ENCODE measurements at places on chromosomes 2 and 18.
A peak's percentile ranks its signal among the peaks of the same experiment; 100 is the strongest.

- no peak for DNase-seq
Observed at GRCh38 chr18:44409515-44409914, 271.2 kb upstream of the SETBP1 start.

DNA sequence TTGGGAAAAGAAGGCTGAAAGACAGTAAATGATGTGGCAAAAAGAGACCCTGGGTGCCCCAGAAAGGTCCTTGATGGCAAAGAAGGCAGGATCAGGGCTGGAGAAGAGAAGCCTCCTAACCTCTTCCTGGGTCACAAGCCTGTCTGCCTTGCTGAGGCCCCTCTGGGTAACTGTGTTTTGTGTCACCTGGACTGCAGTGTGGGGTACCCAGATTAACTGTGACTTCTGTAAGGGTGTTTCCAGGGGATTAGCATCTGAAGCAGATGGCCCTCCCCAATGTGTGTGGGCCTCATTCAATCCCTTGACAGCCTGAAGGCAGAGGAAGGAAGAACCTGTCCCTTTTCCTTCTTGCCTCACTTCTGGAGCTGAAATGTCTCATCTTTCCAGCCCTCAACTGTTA lies 35.6 kb upstream of the APCDD1 start:
- DNase-seq, result no peak

DNA sequence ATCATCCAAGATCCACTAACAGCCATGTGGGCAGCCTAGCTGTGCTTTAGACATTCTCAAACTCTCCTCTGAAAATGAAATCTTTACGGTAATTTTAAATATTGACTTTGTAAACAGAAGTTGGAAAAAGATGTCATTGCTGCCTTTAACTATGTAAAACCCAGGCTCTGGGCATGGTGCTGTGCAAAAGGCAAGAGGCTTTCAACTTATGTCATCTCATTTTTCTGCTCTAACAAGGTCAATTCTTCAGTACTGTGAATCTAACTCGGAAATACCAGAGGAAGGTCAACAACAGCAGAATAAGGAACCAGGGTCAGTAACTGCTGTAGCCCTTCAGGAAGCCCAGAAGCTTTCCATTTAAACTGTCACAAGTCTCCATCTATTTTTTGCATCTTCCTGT lies 37.0 kb upstream of the MPP4 start:
- DNase-seq, result no peak

DNA sequence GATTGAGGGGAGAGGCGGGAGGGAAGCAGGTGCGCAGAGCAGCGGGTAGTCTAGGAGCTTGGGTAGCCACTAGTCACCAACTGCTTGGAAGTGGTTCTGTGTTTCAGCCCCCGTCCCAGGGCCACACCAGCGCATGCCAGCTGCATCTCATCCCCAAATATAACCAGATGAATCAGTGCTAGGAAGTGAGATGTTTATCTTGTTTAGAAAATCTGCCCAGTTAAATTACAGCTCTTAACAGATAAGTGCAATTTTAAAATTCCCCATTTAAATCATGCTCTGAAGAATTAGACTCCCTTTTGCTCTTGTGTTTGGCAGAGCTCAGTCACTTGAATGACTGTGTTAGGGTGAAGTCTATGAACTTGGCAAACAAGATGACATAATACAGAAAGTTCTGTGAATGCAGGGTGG lies 193.8 kb downstream of the SEPTIN10 start:
- no peak for DNase-seq

DNA sequence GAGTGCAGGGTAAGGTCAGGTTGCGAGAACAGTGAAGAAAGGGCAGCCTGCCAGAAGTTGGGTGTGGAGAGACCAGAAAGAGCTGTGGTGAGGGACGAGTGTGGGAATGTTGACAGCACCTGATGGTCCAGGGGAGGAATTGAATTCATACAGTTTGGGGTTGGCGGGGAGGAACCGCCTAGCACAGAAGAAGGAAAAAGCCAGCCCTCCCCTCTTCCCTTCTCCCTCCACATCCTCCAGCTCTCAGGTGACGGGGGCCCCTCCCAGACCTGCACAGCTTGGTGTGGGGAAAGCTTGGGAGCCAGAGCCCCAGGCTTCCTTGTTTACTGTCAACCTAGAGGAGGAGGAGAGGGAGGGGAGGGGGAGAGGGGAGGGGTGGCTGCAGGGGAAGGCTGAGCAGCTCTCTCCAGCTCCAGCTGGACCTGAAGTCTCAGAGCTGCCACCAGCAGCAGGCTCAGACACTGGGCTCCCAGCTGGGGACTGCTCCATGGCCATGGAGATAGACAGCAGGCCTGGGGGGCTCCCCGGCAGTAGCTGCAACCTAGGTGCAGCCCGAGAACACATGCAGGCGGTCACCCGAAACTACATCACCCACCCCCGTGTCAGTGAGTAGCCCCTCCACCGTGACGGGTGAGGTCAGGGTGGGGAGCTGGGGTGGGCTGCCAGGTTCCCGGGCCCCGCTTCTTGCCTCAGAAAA lies at the start of gene ATP6V1B1:
ATP6V1B1 (plus strand) TSS at position 433 of the 697 bp plus-strand sequence; CDS start at position 488, 55 bp downstream.
- no peak for DNase-seq

DNA sequence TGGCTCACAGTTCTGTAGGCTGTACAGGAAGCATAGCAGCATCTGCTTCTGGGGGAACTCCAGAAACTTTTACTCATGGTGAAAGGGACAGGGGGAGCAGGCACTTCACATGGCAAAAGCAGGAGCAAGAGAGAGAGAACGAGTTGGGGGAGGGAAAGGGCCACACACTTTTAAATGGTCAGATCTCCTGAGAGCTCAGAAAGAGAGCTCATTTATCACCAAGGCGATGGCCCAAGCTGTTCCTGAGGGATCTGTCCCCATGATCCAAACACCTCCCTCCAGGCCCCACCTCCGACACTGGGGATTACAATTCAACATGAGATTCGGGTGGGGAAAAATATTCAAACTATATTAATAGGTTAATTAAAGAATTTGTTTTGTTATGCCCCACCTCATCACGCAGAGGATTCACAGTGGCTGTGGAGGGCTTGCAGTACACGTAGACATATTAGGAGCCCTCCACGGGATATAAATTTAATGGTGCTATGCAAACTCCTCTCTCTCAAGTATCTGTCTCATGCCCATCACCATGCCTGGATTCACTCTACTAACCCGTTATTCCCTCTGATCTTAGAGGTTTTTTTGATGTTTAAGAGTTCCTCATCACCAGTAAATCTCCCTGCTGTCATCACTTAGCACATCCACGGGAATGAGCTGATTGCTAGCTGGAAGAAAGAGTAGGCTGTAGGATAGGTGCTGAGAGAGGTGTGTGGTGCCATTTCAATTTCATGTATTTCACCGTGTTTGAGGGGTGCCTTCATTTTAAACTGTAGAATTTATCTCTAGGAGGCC lies 84.5 kb upstream of the ARHGAP28 start:
- DNase-seq, result no peak

GRCh38 chr2:185466915-185467314 lies 271.7 kb upstream of the FSIP2 start:
- DNase-seq, result no peak

GRCh38 chr2:71379086-71379485 lies 47.5 kb downstream of the ZNF638 start:
- DNase-seq, result no peak

DNA sequence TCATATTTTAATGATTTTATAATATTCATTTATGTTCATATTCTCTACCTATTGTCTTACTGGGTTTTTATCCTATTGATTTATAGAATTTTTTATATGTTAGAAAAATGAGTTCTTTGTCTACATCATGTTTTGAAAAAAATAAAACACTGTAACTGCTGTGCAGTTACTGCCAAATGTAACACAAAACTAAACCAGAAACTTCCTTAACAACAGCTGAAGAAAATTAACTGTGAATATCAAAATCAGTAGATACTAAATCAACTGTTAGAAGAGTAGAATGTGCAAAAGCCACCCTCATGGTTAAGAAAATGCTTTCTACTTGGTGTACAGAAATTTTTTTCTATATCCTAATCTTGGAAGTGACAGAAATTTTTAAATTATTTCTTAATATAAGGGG lies 69.5 kb downstream of the PTRHD1 start:
- DNase-seq, result no peak

DNA sequence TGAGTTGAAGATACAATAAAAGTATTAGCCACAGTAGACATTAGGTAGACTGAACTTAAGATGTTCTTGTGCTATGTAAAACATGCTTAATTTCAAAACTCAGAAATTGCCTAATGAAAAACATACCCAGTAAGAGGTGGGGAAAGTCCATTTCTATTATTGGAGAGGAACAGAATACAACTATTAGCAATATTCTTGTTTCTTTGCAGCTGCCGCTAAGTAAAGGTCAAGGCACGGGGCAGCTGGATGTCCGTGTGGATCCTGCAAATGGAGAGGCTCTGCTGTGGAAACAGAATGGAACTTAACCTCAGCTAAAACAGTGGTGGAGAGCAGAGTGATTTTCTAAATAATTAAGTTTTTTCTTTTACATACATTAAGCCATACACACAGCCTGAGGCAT lies 139.2 kb upstream of the ARHGAP28 start:
- DNase-seq, result no peak

DNA sequence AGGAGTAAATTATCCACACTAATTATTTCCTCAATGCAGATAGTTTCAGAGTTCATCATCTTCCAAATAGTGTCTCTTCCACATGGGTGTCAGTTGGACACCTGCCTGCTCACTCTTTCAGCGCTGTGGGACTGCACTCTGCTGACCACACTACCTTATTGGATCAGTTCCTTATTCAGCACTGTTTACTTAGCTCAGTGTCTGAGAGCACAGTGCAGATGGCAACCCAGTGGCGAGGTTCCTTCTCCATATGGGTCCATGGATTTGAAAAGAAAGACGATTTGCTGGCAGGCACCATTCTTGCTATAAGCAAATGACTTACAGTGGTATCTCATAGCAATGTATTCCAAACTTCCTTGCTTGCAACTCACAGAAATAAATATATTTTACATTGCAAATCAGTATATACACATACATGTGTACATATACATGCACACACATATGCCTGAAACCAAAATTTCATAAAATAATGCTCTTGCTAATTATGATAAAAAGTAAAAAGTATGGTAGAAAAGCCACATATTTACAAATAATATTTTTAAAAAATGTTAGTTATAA lies 354.8 kb downstream of the INSIG2 start:
- no peak for DNase-seq

GRCh38 chr2:144580521-144581161 lies 60.7 kb upstream of the ZEB2 start:
- DNase-seq, result no peak

- DNase-seq, result no peak
Observed at GRCh38 chr2:223008162-223008561, 43.8 kb upstream of the KCNE4 start.

DNA sequence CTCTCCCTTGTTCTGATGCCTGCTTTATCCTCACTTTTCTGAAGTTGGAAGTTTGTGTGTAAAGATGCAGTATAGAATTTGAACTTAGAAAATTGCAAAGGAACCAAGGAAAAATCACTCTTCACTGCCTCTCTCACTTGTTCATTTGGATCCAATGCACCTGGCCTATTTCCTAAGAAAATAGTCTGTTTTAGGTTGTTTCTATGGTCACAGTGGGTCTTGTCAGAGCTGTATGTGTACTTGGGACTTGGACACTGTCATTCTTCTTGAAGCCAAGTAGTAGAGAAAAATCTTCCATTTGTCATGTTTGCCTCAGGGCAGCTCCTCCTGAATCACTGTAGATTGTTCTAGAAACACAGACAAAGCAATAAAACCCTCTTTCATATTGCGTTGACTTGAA lies 80.3 kb upstream of the SESTD1 start:
- DNase-seq, result no peak

DNA sequence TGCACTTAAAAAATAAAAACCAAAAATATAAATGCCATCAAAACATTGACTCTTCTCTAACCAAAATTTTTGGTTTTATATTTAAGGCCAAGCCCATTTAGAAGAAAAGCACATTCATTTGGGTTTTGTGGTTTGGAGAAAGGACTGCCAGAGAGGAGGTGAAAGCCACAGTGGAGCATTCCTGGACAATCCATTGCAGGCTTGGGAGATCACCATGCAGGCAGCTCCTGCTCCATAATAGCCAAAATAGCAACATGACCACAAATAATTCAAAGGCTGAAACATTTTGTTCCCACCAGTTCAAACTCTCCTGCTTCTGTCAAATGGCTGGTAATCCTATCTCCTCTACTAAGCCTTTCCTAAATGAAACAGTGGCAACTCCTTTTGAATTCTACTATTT lies 73.5 kb downstream of the GALNT3 start:
- no peak for DNase-seq

- no peak for DNase-seq
Observed at GRCh38 chr2:69010437-69011194, 2.4 kb upstream of the ANTXR1 start.

- peak; percentile 53 for DNase-seq
Observed at GRCh38 chr2:46942143-46942526, 26.5 kb upstream of the MCFD2 start.

- no peak for DNase-seq
Observed at GRCh38 chr2:170887896-170888295, 41.2 kb upstream of the GORASP2 start.

GRCh38 chr18:4384932-4385331 lies 70.2 kb downstream of the DLGAP1 start:
- DNase-seq, result no peak

DNA sequence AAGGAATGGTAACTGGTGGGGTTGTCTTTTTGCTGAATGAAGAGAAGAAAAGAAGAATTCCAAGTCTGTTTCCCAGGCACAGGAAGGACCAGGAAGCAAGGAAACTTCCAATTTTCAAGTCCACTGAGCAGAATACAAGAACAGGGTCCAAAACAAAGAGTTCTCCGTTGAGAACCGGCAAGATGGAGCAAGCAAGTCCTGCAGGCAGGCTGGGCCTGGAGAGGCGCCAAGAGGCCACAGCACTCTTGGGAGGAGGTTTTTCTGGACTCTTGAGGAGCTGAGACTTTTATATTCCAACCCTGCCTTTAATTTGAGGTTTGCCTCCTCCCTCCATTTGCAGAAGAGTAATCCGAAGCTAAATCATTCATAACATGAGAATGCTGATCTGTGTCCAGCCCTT lies 224.5 kb downstream of the IKZF2 start:
- no peak for DNase-seq

DNA sequence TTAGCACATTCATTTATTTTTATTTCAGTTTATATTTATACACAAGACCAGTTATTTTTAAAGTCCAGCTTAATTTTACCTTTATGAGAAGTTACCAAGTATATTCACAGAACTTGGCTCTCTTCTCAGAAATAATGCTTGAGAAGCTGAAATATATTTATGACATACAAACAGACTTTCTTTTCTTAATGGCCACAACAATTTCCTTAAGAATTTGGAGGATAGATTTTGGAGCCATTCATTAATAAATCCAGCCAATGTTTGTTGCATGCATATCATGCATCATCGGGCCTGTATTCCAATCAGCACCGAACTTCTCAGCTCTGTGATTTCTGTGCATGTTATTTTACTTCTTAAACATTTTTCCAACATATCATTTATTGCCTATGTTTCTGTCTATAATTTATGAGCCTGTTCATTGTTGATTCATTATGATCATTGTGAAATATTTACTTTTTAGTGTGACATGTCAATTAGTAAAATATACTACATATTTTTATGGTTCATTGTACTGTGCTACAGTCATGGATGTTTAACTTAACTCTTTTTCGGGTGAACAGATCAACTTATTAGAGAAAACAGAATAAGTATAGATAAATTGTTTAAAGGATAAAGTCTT lies 3.5 kb downstream of the GULP1 start:
- no peak for DNase-seq

- DNase-seq, result no peak
Observed at GRCh38 chr2:227788561-227789018, 25.1 kb upstream of the CCL20 start.
